ENCODE measurements at places on chromosomes 4 and X.

DNA sequence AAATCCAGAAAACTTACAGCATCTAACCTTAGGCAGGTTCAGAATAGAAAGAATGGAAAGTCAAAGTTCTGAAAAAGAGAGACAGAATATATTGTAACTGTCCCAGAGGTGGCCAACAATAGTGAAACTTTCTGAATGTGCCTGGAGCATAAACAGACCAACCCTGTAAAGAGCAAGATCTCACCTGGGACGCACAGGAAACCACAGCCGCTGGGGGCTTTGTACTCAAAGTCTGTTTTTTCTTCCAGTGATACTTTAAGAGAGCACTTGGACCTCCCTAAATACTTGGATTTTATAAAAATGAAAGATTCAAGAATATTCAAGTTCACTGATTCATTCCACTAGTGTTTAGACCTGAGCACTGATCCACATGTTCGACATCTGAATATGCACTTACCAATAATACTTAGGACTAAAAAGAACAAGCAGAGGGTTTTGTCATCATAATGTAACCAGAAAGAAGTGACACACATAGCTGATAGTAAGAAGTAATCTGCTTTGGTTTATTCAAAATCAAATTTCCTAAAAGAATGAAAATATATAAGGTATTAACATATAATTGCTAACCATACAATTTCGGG lies 35.3 kb downstream of the ARAP2 start:
- DNase-seq, result no peak

DNA sequence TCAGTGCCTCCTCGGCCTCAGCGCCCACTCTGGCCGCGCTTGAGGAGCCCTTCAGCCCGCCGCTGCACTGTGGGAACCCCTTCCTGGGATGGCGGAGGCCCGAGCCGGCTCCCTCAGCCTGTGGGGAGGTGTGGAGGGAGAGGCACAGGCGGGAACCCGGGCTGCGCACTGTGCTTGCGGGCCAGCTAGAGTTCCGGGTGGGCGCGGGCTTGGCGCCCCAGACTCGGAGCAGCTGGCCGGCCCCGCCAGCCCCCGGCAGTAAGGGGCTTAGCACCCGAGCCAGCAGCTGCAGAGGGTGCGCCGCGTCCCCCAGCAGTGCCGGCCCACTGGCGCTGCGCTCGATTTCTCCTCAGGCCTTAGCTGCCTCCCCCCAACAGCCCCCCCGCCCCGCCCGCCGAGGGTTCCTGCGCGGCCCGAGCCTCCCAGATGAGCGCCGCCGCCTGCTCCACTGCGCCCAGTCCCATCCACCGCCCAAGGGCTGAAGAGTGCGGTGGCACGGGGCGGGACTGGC lies 1137.0 kb downstream of the PCDH18 start:
- DNase-seq, result no peak

DNA sequence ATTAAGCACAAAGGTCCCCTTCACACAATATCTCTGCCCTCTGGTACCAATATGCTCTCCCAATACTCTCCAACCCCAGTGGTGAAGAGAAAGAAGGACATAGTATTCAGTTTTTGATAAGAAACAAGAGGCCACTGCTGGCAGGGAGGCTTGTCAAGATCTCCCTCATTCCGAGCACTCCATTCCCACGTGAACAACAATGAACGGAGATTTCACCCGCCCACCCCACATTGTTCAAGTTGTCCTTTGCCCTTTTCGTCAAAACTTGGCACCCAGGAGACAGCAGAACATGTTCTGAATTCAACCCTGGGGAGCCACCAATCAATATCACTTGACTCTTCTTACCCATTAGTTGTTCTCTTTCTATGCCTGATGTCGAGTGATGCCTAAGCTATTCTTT lies 54.2 kb upstream of the SLC25A4 start:
- no peak for DNase-seq

GRCh38 chr4:184024637-184025036 lies 119.5 kb downstream of the STOX2 start:
- DNase-seq, result no peak

DNA sequence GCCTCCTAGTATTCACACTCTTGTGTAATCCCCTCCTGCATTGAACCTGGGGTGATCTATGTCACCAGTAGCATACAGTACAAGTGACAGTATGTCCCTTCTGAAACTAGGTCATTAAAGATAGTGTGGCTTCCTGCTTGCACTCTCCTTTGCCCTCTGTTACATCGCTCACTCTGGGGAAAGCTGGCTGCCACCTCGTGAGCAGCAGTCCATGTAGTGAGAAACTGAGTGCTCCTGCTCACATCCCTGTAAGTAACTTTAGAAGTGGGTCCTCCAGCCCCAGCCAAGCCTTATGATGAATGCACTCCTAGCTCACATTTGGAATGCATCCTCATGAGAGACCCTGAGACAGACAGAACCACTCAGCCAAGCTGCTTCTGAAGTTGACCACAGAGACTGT lies 89.8 kb upstream of the TNIP3 start:
- no peak for DNase-seq

DNA sequence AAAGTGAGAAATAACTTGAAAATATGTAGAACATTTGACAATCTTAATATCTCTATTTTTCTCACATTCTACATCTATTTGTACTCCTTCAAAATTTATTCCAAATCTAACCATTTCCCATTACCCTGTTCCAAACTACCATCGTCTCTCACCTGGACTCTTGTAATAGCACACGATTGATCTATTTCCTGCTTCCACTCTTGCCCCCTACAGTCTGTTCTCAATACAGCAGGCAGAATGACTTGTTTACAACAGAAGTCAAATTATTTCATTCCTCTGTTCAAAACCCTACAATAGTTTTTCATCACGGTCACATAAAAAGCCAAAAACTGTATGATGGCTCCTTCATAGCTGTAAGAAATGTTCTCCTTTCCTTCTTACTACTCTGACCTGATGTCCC lies 21.1 kb upstream of the LUZP4 start:
- no peak for DNase-seq

DNA sequence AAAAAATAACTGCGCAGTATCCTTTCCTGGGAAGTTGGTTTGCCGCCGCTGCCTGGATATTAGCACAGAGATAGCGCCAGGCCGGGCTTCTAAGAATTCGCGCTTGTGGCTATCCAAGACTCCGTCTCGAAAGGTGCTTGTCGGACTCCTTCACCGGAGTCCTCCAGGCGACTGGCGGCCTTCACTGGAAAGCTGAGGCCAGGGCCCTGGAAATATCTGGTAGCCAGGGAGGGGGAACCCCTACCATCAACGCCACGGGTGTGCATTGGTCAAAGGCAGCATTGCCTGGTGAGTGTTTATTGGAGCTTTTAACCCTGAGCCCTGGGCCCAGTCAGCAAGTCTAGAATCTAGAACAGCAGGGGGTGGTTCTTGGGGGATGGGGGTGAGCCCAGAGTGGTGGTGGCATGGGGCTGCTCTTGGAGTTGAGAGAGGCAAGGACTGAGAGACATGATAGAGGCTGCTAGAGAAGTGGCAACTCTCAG lies 577 bp upstream of the PIM2 start:
- DNase-seq, result no peak

- DNase-seq, result peak; percentile 26
These were observed 14.9 kb upstream of the LOC101059915 start for GRCh38 chrX:71652405-71652804.

All from NCI-H1417 (cell line).